Fibroblast of mammary gland (primary cell): ENCODE measurements at places on chromosomes 3 and 15.

- DNase-seq, result no peak
These were observed 392.2 kb downstream of the KCNH8 start for GRCh38 chr3:19540464-19540863.

DNA sequence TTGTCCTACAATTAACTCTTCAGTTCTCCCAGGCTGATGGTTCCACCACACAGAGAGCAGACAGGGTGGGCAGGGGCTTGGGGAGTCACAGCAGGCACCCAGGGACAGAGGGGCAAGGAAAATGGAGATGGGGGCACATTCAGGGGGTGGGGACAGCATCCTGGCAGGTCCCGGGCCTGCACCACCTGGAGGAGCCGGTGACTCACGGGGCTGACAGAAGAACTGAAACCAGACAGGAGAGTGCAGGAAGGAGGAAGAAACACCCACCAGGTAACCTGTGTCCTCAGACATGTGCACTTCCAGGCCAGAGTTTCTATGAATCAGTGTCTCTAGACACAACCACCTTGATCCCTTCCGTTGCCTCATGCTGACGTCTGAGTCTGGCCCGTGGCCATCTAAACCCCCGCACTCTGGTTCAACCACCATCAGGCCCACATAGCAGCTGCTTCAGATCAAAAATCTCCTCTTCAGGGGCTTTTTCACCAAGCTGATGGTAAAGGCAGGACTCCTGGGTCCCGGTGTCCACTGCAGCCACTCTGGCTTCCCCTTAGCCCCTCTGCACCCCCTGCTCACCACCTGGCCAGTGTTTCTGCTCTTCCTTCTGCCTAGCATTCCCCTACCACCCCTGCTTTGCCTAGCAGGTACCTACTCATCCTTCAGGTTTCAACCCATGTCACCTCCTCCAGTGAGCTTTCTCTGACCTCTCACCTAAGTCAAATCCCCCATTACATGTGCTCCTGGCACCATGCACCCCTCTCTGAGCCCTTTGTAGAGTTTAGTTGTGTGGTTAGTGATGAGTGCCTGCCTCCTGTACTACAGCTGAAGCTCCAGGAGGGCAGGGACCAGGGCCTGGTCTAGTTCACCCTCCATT is 16.5 kb upstream of the CYP11A1 start:
- DNase-seq, result peak; percentile 68

GRCh38 chr15:86231864-86232721 is 152.4 kb downstream of the AGBL1 start:
- DNase-seq, result peak; percentile 27

DNA sequence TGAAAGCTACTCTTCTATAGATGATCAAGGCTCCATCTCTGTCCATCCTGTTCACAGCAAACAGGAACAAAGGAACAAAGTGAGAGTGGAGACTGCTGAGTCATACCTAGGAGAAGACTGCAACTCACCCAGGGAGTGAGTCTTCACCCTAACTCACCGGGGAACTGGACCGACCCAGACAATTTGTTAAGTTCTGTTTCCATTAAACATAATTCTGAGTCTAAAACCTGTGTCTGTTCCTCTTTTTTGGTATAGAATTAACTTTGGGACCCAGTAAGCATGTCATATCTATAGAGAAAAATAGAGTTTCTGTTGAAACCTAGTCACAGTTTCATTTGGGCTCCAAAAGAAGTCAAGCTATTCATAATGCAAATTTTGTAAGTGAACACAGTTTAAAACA is 21.6 kb downstream of the CCDC80 start:
- peak; percentile 75 for DNase-seq

GRCh38 chr15:60191016-60191415 is 186.9 kb downstream of the FOXB1 start:
- no peak for DNase-seq

- peak; percentile 5 for DNase-seq
These were observed 23.8 kb downstream of the VPS39 start for GRCh38 chr15:42184296-42184695.

DNA sequence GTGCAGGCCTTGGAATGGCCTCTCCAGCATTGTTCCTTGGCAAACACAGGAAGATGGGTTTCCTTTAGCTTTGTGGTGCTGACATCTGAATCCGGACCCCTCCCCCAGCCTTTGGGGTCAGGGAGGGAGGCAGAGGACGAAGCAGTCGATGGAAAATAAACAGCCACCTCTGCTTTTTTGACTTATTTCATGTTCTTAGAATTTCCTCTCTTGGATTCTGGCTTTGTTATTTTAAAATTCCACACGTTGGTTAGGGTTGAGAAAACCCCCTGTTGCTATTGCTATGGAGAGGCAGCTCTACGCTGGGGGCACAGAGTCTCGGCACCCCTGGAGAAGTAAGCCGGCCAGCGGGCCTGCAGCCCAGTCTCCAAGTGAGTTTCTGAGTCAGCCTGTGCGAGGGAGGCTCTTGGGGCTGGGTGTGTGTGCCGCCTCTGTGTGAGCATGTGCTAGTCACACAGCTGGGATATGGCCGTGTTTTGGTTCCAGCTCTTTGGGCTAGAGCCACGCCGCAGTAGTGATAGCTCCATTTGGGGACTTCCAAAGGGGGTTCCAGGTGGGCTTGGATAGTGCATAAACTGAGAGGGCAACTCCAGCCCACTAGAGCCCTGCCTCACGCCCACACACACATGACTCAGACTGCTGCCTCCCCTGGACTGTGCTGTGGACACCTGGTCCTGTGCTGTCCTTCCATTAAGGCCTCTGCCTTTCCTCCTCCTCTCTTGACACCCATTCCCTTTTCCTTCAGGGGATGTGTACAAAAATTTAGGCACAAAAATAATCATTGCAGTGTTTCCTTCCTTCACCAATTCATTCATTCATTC is 58.8 kb downstream of the AMOTL2 start:
- peak; percentile 91 for DNase-seq

- peak; percentile 79 for DNase-seq
These were observed 18.1 kb upstream of the RAF1 start for GRCh38 chr3:12681943-12682390.

- DNase-seq, result no peak
These were observed 18.9 kb downstream of the IL16 start for GRCh38 chr15:81215531-81215930.

DNA sequence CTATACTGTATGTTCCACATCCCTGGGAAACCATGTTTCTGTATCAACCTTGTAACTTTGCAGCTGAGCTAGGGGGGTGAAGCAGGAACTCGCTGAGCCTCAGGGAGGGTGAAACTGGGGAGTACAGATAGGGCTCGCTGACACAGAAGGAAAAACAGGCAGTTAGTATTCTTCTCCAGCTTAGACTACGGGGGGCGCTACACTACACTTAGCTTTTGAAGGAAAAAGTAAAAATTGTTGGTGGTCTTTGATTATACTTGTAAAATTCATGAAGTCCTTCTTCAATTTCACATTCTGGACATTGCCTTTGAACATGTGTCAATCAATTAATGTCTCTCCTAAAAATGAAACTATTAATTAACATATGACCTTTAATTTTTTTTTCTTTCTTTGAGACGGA is 73.5 kb upstream of the RGMA start:
- DNase-seq, result no peak

DNA sequence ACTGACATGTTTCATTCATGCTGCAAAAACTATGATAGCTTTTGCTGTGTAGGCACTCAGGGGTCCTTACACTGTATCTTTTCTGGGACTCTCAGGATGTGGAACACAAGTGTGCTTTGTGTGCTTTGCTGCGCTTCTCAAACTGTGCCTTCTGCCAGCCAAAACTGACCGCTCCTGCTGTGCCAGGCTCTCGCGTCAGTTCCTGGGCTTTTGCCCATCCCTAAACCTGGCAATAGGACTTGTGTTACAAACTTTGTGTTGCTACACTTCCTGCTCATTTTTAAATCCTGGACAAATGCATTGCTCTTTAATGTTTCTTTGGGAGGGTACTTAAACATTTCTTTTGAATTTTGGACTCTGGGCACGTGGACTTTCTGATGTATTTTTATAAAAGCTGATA is 60.3 kb downstream of the DIPK2A start:
- DNase-seq, result peak; percentile 28

GRCh38 chr15:63473999-63474809 is 30.2 kb upstream of the USP3 start:
- DNase-seq, result peak; percentile 88

GRCh38 chr15:66356077-66356358 is 467 bp downstream of the TIPIN start:
- no peak for DNase-seq
